ENCODE measurements at places on chromosomes 2 and 18. TPM values are rescaled to one million over a fixed set of nuclear protein-coding genes. Genes with fewer than 3 reads are reported as not detected.

The BUB1 gene
- total RNA-seq, result 2.0 TPM

The C1GALT1C1L gene
- 0.92 TPM for total RNA-seq

- DNase-seq, result no peak
Observed at GRCh38 chr18:77061946-77062517, 70.6 kb downstream of the MBP start.

- peak; percentile 62 for DNase-seq
Observed at GRCh38 chr2:197498937-197499593, 575 bp downstream of the HSPD1 start.

DNA sequence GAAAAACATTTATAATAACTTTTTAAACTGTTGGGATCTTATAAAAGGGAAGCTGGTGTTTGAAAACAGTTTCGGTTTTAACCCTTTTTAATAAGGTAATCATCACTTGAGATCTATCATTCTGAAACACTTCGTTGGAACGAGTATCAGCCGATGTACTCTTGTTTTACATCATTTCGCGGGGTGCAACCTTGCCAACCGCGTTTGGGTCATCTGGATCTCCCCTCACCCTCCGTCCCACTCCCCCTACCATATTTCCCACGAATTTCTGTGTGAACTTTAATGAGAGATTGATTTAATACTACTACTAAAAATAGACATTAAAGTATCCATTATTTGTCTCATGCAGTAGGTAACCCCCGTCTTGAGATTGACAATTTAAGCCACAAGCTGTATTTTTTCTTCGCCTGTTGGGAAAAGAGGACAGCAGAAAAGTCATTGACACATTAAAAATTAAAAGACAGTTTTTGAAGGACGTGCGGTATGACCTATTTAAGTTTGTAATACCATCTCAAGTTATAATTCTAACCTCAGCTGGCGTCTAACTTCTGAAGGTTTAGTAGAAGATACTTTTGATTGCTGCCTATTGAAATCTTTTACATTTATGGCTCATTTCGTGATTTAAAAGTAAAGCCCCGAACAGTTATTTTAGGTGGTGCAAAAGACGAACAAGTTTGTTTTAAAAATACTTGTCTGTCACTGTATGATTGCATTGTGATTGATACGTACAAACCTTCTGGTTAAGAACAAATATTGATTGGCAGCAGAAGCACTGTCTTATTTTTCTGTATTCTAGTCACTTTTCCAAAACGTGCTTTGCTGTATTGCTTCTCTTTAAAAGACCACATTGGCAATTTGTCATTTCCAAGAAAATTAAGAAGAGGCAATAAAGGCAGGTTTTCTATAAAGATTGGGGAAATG is 1.5 kb downstream of the CREB1 start:
- DNase-seq, result no peak

DNA sequence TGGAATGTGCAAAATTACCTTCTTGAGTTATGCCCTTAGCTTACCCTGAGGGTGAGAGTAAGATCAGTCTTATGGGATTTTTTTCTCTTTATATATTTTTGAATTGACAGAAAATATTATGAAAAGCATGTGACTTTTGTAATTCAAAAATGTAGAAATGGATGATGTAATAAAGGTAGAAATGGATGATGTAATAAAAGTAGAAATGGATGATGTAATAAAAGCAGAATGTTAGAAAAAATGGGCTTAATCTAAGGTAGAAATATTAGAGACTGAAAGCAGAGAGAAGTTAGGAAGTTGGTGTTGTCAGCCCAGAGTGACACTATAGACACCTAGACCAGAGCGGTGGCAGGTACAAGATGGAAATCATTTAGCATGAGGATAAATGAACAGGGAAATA is 107.1 kb upstream of the THSD7B start:
- DNase-seq, result no peak

The KLF11 gene
- 22.8 TPM for total RNA-seq

DNA sequence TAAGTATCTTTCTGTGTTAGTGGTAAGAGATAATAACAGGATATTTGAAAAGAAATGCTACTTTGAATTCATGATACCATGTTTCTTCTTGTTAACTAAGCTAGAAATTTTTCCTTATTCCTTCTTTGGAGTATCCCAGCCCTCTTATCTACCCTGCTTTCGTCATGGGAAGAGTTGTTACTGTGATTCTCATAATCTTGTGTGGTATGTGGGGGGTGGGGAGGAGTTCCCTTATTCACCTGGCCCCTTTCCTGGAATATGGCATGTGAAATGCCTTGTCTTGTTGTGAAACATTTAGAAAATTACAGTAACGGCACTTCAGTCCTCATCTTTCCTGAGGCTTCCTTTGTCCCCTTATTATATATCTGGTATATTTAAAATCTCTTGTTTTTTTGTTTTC is 129.9 kb downstream of the NCOA1 start:
- DNase-seq, result no peak

- DNase-seq, result peak; percentile 5
Observed at GRCh38 chr18:11671156-11671555, 17.9 kb upstream of the GNAL start.

- no peak for DNase-seq
Observed at GRCh38 chr2:175180701-175181103, 808 bp downstream of the ATP5MC3 start.
